EH (cell line): ENCODE measurements at places on chromosomes 3 and 15.

GRCh38 chr15:47708161-47708980, 8.9 kb upstream of the SEMA6D start:
- DNase-seq: no peak

DNA sequence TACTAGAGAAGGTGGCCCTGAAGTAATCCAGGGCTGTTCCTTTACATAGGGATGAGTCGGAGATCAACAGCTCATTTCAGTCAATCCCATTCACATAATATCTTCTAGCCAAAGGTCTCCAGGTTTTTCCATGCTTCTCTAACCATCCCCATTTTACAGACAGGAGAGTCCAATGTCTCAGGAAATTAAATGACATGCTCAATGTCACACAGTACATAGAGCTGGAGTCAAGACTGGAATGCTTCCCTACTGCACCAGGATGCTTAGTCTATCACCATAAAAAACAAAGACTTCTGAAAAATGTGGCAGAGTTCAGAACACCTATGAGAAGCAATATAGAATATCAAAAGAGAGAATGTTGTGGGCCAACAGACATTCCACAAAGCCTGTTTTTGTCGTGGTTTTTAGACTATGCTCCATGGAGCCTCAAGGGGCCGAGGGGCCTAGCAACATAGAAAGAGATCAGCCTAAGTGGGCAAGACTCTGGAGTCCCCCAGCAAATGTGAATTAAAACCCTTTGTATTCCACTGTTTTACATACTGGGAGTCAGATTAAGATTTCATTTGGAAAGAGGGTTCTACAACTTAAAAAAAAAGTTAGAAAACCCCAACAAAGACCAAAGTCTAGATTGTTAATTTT, 122.0 kb downstream of the THRB start:
- DNase-seq: no peak

GRCh38 chr3:61378311-61378710, 127.1 kb upstream of the FHIT start:
- peak; percentile 10 for DNase-seq

- no peak for DNase-seq
Measured at GRCh38 chr3:56003129-56003528, 465.1 kb downstream of the ERC2 start.

DNA sequence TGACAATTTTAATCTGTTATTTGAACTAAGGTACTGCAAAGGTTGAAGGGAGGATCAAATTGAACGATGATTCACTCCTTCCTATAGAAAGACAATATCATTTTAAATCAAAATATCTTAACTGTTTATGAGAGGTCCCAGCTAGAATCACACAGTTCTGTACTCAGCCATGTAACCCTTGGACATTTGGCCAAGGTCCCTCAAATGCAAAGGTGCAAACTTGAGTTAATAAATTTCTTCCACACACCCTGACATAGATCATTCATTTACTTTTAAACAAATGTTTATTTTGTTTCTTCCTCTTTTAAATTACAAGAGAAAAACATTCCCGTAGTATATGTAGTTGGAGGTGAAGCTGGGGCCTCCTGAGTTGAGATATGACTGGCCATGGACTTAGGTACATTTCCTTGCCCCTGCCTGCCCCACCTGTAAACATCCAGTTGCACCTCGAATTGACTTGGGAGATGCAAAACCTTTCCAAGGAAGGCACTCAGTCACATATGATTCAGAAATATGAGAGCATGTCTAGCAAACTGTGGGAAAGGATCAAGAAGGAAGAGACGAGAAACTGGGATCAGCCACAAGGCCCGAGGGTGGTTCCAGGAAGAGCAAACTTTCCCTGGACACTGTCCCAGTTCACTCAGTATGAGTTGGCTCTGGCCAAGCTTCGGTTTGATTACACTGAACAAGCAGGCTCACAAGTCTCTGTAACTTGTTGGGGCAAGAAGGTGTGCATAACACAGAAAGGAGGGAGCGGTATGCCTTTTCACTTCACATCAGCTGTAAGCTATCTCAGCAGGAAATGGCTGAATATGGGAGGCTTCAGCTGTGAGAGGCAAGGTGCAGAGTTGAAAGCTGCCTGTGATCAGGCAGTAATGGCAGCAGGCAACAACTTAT, 6.7 kb downstream of the TNFSF10 start:
- peak; percentile 75 for DNase-seq

DNA sequence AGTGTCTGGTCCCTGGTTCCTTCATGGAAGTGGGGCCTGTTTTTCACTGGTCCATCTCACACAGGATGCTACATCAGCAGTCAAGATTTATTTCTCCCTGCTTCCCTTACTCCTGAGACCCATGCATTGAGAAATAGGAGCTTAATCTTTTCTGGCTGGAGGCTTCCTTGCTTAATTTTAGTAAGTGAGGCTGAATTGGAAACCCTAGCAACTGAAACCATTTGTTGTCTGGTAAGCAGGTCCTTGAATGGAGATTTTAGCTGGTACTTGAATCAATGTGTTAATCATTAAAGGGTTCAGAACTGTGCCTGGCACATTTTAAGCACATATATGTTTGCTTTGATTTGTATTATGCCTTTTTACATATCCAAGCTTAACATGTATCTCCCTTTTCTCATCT, 20.2 kb upstream of the MEF2A start:
- DNase-seq: no peak

DNA sequence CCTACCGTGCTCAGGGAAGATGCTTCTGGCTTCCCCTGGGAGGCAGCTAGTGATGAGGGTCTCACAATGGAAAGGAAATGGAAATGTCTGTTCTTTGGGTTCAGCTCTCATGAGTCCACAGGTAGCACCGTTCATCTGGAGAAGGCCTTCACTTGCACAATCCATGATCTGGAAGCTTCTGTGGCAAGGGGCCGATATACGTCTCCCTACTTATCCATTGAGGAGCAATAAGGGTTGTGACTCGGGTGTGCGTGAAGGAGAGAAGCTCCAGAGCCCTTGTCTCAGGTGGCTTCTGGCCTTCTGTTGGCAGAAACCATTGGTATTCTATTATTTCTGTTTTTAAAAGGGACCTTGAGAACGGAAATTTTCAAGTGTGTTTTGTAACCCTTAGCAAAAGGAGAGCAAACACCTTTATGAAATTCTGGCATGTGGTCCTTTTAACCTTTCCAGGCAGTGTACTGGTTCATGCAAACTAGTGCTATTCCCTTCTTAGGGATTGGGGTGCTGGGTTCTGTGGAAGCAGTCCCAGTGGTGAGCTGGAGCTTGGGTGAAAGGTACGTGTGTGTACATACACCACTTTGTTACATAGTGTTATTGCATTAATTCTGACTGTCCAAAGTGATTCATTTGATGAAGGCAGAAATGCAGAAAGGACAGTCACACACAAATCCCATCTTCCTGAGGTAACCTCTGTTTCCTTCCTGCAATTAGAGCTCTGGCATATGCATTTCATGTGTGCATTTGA, 32.5 kb downstream of the KLF13 start:
- DNase-seq: no peak

DNA sequence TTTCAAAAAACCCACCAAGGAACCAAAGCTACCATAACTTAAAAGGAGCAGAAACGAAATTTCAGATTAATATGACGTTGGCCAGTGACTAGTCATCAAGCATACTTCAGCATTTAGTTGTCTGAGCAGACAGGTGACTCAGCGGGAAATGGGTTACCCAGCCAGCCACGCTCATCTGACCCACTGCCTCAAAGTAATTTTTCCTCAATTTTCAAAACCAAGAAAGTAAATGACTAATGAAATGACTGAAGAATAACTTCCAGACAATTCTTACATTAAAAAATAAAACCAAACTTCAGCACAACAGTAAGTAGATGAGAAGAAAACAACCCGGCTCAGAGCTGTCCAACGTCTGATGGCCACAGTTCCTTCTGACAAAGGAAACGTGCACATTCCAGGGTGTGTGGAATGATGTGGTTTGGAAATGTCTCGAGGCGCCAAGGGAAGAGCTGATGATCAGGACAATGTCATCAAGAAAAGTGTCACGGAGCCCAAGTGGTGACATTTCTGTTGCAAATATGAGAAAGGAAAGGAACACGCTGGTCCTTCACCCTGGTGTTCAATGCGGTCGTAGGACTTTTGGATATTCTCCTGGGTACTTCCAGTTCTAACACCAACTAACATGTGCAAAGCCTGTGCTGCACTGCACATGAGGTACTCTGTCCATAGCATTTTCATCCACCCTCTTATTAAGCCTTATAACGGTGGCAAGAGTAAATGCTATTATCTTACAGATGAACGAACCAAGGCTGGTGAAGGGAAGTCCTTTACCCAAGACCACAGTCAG, 79.1 kb downstream of the FOXP1 start:
- DNase-seq: peak; percentile 95

GRCh38 chr3:85912980-85913379, 954.2 kb downstream of the CADM2 start:
- no peak for DNase-seq

- DNase-seq: peak; percentile 81
Measured at GRCh38 chr15:66698318-66698961, 3.6 kb upstream of the SMAD6 start.
